Heart left ventricle (tissue), 16 donors: ENCODE measurements at places on chromosomes 12 and 14.

DNA sequence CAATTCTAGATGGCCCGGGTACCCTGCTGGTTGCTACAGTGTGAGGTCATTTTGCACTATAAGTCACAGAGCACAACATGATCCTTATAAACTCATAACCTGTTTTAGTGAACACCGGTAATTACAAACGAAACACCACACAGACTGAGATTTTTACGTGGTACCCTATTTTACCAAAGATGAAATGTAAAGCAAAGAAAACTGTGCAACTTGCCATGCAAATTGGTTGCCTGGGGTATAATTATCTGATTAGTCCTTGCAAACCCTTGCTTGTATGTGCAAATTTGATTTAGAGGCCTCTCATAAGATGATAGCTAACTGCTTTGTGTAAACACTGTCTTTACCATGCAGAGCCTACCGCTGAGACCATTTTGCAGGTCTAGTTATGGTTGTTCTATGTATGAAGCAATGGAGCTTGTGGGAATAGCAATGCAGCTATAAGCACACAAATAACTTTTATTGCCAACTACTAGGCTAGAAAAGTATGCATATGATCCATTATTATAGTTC lies 372.1 kb upstream of the FAR2 start:
- no peak for DNase-seq
- no peaks in the 10 kb centered on the region for H3K27me3 ChIP-seq
- no peak overlapping the region for H3K27ac ChIP-seq
- no peaks in the 10 kb centered on the region for H3K4me1 ChIP-seq
- H3K4me3 ChIP-seq = no peak overlapping the region
- no peaks in the 10 kb centered on the region for H3K36me3 ChIP-seq

DNA sequence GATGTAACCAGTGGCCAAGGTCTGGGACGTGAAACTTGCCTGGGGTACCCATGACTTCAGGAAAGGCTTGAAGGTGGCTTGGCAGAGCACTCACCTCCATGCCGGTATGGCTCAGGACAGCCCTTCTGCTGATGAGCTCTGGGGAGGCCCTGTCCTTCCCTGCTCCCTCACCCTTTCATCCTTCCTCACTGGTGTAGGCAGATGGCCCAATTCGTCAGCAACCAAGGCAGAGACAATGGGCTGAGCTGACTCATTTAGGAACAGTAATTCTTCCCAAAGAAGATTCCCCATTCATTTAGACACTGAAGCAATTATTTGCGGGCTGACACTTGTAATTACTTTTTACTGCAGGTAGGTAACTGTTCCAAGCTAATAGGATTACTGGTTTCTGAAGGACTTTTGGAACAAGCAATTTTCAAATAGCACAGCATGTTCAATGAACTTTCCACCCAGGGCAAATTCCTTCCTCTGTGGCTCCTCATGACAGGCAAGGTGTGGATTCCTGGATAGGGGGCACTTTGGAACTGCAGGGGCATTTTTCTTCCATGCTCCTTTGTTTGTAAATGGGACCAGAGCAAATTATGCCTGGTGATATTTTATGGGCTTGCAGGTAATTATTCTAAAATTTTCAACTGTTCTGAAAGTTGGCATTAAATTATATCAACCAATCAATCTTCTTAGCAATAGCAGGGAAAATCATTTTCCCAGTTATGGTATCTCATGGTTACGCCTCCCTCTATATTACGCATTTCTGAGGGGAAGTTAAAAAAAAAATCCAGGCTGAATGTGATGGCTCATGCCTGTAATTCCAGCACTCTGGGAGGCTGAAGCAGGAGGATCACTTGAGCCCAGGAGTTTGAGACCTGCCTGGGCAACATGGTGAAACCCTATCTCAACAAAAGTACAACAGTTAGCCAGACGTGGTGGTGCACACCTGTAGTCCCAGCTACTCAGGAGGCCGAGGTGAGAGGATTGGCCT lies 24.1 kb upstream of the NRDE2 start:
- peaks cover 6% of the 10 kb centered on the region for H3K27me3 ChIP-seq
- H3K36me3 ChIP-seq = no peaks in the 10 kb centered on the region
- no peak for DNase-seq
- no peak overlapping the region for H3K4me3 ChIP-seq
- no peaks in the 10 kb centered on the region for H3K4me1 ChIP-seq
- no peak overlapping the region for H3K27ac ChIP-seq

- peaks cover 31% of the 10 kb centered on the region for H3K4me1 ChIP-seq
- H3K27ac ChIP-seq = peak overlapping the region; percentile 97
- peak; percentile 21 for DNase-seq
Observed at GRCh38 chr12:22625762-22626294, 857 bp downstream of the ETNK1 start.

- H3K36me3 ChIP-seq = no peaks in the 10 kb centered on the region
- no peak within 1 kb of the TSS for H3K27ac ChIP-seq
- H3K27me3 ChIP-seq = no peaks in the 10 kb centered on the region
- no peak within 1 kb of the TSS for H3K4me3 ChIP-seq
- no peak for DNase-seq
Observed at GRCh38 chr12:92702754-92703679, at the start of gene PLEKHG7. Gene PLEKHG7, plus strand, starts transcription at chr12:92702989. Its CDS starts 3,643 bp downstream, at chr12:92706632.

GRCh38 chr14:61706096-61706690 lies 10.9 kb downstream of the HIF1A start:
- H3K27ac ChIP-seq = no peak overlapping the region
- no peak overlapping the region for H3K4me3 ChIP-seq
- DNase-seq = no peak

- no peaks in the 10 kb centered on the region for H3K36me3 ChIP-seq
- no peaks in the 10 kb centered on the region for H3K27me3 ChIP-seq
- DNase-seq = no peak
- H3K4me1 ChIP-seq = peaks cover 6% of the 10 kb centered on the region
Observed at GRCh38 chr12:105759149-105759548, 379.6 kb downstream of the NUAK1 start.

GRCh38 chr14:51849097-51849496 lies 11.3 kb upstream of the GNG2 start:
- peak overlapping the region; percentile 92 for H3K27ac ChIP-seq
- H3K36me3 ChIP-seq = no peaks in the 10 kb centered on the region
- DNase-seq = no peak
- H3K4me3 ChIP-seq = no peak overlapping the region
- no peaks in the 10 kb centered on the region for H3K27me3 ChIP-seq
- H3K4me1 ChIP-seq = no peaks in the 10 kb centered on the region

- H3K27me3 ChIP-seq = no peaks in the 10 kb centered on the region
- peak within 1 kb of the TSS; percentile 83 for H3K4me3 ChIP-seq
- H3K4me1 ChIP-seq = peaks cover 9% of the 10 kb centered on the region
- no peak within 1 kb of the TSS for H3K27ac ChIP-seq
- no peaks in the 10 kb centered on the region for H3K36me3 ChIP-seq
- peak; percentile 92 for DNase-seq
Observed at GRCh38 chr12:401235-402028, at the start of gene CCDC77. Gene CCDC77, plus strand, starts transcription at chr12:401644. Its CDS starts 7,740 bp downstream, at chr12:409384.

- H3K4me1 ChIP-seq = no peaks in the 10 kb centered on the region
- H3K36me3 ChIP-seq = no peaks in the 10 kb centered on the region
- no peak overlapping the region for H3K27ac ChIP-seq
- H3K27me3 ChIP-seq = no peaks in the 10 kb centered on the region
- no peak overlapping the region for H3K4me3 ChIP-seq
Observed at GRCh38 chr12:54968181-54968730, 16.3 kb downstream of the TESPA1 start.

DNA sequence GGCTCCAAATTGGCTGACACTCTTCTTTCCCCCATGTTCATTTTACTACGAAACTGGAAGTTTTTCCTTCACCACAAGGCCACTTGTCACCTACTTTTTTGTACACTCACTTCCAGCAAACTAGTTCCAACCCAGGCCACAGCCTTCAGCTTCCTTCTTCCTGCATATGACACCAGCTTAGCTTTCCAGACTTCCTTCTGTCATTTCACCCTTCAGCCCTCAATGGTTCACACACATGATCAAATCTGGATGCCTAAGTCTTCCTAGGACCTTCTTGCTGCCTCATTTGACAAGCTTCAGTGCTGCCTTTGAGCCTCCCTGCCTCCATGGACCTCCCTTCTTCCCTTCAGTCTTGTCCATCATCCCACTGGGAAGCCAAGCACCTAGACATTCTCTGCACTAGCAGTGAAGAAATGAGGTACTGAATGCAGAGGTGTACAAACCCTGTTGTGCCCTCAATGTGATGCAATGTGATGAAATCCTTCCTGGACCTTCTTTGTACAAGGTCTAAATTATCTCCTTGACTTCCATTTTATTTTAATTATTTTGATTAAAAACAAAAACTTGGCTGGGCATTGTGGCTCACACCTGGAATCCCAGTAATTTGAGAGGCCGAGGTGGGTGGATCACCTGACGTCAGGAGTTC lies 4.3 kb upstream of the REC8 start:
- no peak overlapping the region for H3K4me3 ChIP-seq
- H3K4me1 ChIP-seq = peaks cover 24% of the 10 kb centered on the region
- no peaks in the 10 kb centered on the region for H3K27me3 ChIP-seq
- DNase-seq = peak; percentile 17
- H3K36me3 ChIP-seq = peaks cover 78% of the 10 kb centered on the region

DNA sequence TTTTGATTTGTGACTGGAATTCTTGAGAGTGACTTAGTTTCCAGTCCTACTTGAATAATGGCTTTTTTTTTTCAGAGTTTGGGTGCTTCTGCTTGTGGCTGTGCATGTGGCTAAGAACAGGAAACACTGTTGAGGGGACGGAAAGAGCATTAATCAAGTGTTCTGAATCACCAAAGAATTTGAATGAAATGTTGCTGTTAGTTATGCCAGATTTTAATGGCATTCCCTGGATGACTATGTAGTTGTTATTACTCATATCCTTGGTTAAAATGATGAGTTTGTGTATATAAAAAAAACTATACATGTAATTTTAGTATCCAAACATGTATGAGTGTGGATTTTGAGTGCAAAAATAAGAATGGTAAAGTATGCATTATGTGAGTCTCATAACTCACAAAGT lies 347.9 kb downstream of the BCAT1 start:
- no peak for DNase-seq
- H3K27ac ChIP-seq = no peak overlapping the region
- H3K36me3 ChIP-seq = no peaks in the 10 kb centered on the region
- no peaks in the 10 kb centered on the region for H3K4me1 ChIP-seq
- H3K27me3 ChIP-seq = no peaks in the 10 kb centered on the region

DNA sequence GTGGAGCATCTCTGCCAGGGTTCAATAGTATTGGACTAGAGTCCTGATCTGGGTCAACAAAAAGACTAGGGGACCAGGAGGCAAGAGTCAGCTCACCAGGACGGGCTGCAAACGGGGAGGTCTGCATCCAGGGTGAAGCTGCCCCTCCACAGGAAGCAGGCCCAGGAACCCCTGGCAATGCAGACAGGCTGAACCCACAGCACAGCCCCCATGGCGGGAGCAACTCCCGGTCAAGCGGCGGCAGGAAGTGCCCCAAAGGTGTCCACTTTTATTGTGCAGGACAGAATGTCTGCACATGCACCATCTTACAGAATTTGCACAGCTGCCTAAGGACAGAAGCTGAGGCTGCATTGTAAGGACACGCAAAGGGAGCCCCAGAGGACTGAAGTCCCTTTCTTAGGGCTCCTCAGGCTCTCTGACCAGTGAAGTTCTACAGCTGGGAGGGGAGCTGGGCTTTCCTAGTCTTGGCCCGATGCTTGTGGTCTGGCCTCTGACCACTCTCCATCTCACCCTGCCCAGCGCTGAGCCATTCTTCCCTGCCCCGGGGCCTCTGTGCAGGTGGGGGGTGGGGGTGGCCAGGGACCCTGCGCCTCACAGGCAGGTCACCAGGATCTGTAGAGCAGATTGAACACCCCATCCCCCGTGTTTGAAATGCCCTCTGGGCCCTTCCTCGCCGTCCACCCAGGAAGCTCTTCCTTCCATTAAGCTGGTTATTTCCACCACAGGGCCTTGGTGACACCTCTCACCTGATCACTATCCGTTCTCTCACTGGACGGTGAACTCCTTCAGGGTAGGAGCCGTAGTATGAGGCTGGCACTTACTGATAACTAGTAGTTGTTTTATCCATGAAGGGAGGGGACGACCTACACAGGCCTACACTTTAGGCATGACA lies 75.9 kb downstream of the NINJ2 start:
- DNase-seq = no peak
- no peaks in the 10 kb centered on the region for H3K27me3 ChIP-seq
- H3K36me3 ChIP-seq = no peaks in the 10 kb centered on the region
- no peak overlapping the region for H3K4me3 ChIP-seq
- H3K27ac ChIP-seq = no peak overlapping the region

- no peaks in the 10 kb centered on the region for H3K4me1 ChIP-seq
- DNase-seq = no peak
- no peaks in the 10 kb centered on the region for H3K27me3 ChIP-seq
- no peaks in the 10 kb centered on the region for H3K36me3 ChIP-seq
- H3K27ac ChIP-seq = no peak overlapping the region
Observed at GRCh38 chr14:80567905-80568536, 356.7 kb upstream of the DIO2 start.

DNA sequence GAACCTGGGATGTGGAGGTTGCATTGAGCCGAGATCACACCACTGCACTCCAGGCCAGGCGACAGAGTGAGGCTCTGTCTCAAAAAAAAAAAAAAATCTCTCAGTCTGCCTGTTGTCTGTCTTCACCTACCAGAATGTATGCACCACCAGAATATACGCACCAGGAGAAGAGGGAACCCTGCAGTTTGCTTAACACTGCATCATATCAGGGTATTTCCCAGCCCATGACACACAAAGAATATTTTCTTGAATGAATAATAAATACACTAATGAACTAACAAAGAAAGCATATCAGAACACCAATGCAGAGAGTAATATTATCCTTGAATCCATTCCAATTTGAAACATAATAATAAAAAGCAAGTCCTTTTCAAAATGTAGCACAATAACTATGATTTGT lies 44.2 kb upstream of the FOXN3 start:
- peaks cover 16% of the 10 kb centered on the region for H3K4me1 ChIP-seq
- no peaks in the 10 kb centered on the region for H3K36me3 ChIP-seq
- H3K4me3 ChIP-seq = no peak overlapping the region
- DNase-seq = no peak

GRCh38 chr12:54593725-54594124 lies 5.3 kb upstream of the PPP1R1A start:
- H3K4me3 ChIP-seq = no peak overlapping the region
- no peak overlapping the region for H3K27ac ChIP-seq
- no peaks in the 10 kb centered on the region for H3K27me3 ChIP-seq
- H3K36me3 ChIP-seq = no peaks in the 10 kb centered on the region

DNA sequence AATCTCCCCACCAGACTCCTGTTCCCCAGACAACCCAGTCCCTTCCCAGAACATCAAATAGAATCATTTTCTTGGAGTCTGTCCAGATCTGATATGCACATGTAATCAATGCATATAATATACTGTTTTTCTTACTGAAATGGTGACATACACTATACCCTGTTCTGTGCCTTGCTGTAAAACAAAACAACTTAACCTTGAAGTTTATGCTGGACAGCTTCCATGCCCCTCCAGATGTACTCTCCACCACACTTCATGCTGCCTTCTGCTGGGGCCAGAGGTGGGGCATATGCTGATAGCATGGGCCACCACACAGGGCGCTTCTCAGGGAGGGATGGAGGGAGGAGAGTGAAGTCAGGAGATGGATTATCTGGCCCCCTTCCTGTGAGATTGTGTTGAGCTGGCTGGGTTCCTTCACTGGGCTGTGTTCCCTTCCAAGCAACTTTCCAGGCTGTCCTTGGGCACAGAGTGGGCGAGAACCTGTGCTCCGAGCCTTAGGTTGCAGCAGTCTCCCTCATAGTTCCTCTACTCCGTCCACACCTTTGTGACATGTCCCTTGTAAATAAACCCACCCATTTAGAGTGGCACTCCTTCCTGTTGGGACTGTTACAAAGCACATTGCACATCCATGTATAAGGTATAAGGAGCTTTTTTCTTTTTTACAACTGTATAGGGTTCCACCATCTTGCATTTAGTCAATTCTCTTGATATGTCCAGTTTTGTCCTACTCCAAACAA lies 77.6 kb upstream of the RIC8B start:
- no peaks in the 10 kb centered on the region for H3K4me1 ChIP-seq
- no peaks in the 10 kb centered on the region for H3K36me3 ChIP-seq
- no peaks in the 10 kb centered on the region for H3K27me3 ChIP-seq
